A549 treated with Mapracorat at 1 μM for 4 hours (cell line): ENCODE measurements at places on chromosomes 6 and 20. TPM values are rescaled to one million over a fixed set of nuclear protein-coding genes. Genes with fewer than 3 reads are reported as not detected.

The OR2H2 gene
- not detected in 5 replicates for total RNA-seq

The TBX18 gene
- 14.9 to 22.2 TPM (median 20.2 TPM) in 5 replicates for total RNA-seq

The IRAK1BP1 gene
- 0.61 to 0.78 TPM (median 0.66 TPM) in 5 replicates for total RNA-seq

The DEFB127 gene
- total RNA-seq: not detected in 5 replicates

The SPATA25 gene
- 0.19 to 0.53 TPM (median 0.40 TPM) in 3 of 5 replicates, not detected in the others for total RNA-seq

The PLCG1 gene
- total RNA-seq: 33.6 to 47.2 TPM (median 41.2 TPM) in 5 replicates

The RCAN2 gene
- not detected in 5 replicates for total RNA-seq

The DEFB132 gene
- total RNA-seq: not detected in 5 replicates

The KHDC1 gene
- total RNA-seq: 3.1 to 4.0 TPM (median 3.5 TPM) in 5 replicates

The RSPO4 gene
- not detected in 5 replicates for total RNA-seq

The CAGE1 gene
- not detected in 5 replicates for total RNA-seq

The SLC29A1 gene
- total RNA-seq: 42.3 to 53.9 TPM (median 51.8 TPM) in 5 replicates

The SNX21 gene
- 7.8 to 11.6 TPM (median 10.7 TPM) in 5 replicates for total RNA-seq

The ECT2L gene
- total RNA-seq: not detected in 5 replicates

The COX7A2 gene
- total RNA-seq: 269 to 341 TPM (median 281 TPM) in 5 replicates

The MYT1 gene
- total RNA-seq: 0.07 to 0.71 TPM (median 0.20 TPM) in 5 replicates

The RNF182 gene
- total RNA-seq: 3.2 to 3.6 TPM (median 3.4 TPM) in 5 replicates

The CAP2 gene
- 10.6 to 14.6 TPM (median 13.0 TPM) in 5 replicates for total RNA-seq

The FAM50B gene
- total RNA-seq: 4.6 to 7.4 TPM (median 6.4 TPM) in 5 replicates

The SLC24A3 gene
- not detected in 5 replicates for total RNA-seq

The LCA5 gene
- total RNA-seq: 0.37 to 0.85 TPM (median 0.69 TPM) in 5 replicates

The RTF2 gene
- 81.2 to 97.5 TPM (median 88.2 TPM) in 5 replicates for total RNA-seq

The COL20A1 gene
- total RNA-seq: 0.30 to 1.4 TPM (median 0.95 TPM) in 5 replicates

The OPN5 gene
- total RNA-seq: not detected in 5 replicates

The ZNF165 gene
- total RNA-seq: 0.58 to 1.2 TPM (median 0.74 TPM) in 5 replicates
